ENCODE measurements at places on chromosomes 1 and 21.

GRCh38 chr1:78069784-78070183 is 24.0 kb downstream of the GIPC2 start:
- no peak for DNase-seq

GRCh38 chr1:43963006-43963405 is 6.8 kb upstream of the DPH2 start:
- no peak for DNase-seq

DNA sequence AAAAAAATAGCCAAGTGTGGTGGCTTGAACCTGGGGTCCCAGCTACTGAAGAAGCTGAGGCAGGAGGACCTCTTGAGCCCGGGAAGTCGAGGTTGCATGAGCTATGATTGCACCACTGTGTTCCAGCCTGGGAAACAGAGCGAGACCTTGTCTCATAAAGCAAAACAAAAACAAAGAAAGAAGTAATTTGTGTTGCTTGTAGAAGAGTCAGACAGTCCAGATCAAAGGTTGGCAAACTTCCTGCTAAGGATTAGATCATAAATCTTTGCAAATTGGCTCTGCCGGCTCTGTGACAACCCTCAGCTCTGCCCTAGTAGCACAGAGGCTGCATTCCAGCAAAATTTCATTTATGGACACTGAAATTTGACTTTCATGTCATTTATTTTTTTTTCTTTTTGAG is 19.0 kb upstream of the MFN2 start:
- no peak for DNase-seq

DNA sequence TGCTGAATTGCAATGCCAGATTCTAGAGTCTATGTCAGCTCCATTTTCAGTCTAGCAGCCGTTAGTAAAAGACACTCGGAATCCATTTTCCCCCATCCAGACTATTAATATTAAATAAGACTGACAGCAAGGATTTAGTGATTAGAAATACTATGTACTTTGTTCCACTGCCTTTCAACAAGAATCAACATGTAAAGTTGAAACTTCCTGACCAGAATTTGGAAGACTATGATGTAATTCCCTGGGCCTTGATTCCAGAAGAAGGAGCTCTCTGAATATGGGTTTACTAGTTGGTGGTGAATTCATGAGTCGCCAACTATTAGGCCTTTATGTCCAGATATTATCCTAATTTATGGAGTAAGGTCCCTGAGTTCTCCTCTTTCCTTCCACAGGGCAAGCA is 24.8 kb downstream of the KDM1A start:
- no peak for DNase-seq

GRCh38 chr21:39319814-39320332 is 6.4 kb upstream of the BRWD1 start:
- DNase-seq = no peak

GRCh38 chr21:34243562-34243961 is 120.2 kb upstream of the KCNE2 start:
- DNase-seq = no peak

- DNase-seq = no peak
These were observed 1.0 kb upstream of the HP1BP3 start for GRCh38 chr1:20787840-20788795.

GRCh38 chr1:63319046-63320021 is 3.0 kb upstream of the FOXD3 start:
- no peak for DNase-seq
